T-cell (primary cell): ENCODE measurements at places on chromosomes 6 and 20. TPM values are rescaled to one million over a fixed set of nuclear protein-coding genes. Genes with fewer than 3 reads are reported as not detected.
A peak's percentile ranks its signal among the peaks of the same experiment; 100 is the strongest.

DNA sequence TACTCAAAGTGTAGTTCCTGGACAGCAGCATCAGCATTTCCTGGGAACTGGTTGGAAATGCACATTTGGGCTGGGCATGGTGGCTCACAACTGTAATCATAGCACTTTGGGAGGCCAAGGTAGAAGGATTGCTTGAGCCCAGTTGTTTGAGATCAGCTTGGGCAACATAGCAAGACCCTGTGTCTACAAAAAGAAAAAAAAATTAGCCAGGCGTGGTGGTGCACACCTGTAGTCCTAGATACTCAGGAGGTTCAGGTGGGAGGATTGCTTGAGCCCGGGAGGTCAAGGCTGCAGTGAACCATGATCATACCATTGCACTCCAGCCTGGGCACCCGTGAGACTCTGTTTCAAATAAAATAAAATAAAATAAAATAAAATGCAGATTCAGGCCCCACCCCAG is 156.2 kb downstream of the CDC5L start:
- DNase-seq: no peak
- H3K27ac ChIP-seq: no peak overlapping the region
- no peaks in the 10 kb centered on the region for H3K4me1 ChIP-seq
- H3K36me3 ChIP-seq: no peaks in the 10 kb centered on the region

GRCh38 chr6:29680904-29681303 is at the start of gene ZFP57:
TSS of gene ZFP57 (minus strand) at chr6:29681152. CDS start at chr6:29677003, 4,149 bp downstream.
- H3K36me3 ChIP-seq: no peaks in the 10 kb centered on the region
- no peak for DNase-seq
- peaks cover 6% of the 10 kb centered on the region for H3K27me3 ChIP-seq
- no peak within 1 kb of the TSS for H3K27ac ChIP-seq
- no peaks in the 10 kb centered on the region for H3K4me1 ChIP-seq

DNA sequence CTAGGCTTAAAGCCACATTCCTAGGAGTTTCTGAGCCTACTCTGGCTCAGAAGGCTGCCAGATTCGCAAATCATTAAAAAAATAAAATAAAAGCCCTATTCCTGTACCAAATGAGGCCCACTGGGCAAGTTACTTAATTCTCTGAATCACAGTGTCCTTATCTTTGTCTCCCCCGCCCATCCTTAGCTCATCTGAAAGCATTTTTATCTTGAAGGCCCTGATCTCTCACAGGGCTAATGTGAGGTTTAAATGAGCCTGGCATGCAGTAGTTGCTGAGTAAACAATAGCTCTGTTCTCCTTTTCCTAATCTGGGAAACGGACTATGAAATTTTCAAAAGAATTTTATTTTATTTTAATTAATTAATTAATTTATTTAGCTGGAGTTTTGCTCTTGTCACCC is 2.1 kb upstream of the ZBTB12 start:
- H3K4me1 ChIP-seq: peaks cover 6% of the 10 kb centered on the region
- H3K36me3 ChIP-seq: no peaks in the 10 kb centered on the region
- H3K4me3 ChIP-seq: no peak overlapping the region
- DNase-seq: no peak

- H3K27me3 ChIP-seq: no peaks in the 10 kb centered on the region
- no peak overlapping the region for H3K4me3 ChIP-seq
- no peaks in the 10 kb centered on the region for H3K4me1 ChIP-seq
- no peak for DNase-seq
These were observed 658.8 kb downstream of the PTPRT start for GRCh38 chr20:42530855-42531448.

DNA sequence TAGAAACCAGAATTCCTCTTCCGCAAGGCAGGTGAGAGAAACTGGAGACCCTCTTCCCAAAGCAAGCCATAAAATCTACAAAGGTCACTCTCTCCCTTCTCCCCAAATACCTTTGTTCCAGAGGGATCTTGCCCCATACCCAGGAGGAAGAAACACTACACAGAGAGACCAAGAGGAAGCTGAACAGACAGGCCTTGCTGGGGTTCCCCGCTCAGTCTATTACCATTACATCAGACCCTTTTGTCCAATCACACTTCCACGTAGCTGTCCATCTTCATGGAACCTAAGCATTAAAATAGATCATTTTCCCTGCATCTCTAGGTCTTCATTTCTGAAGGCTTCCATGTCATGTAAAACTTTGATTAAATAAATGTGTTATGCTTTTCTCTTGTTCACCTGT is 32.1 kb downstream of the METTL24 start:
- no peaks in the 10 kb centered on the region for H3K27me3 ChIP-seq
- no peak for DNase-seq
- no peak overlapping the region for H3K4me3 ChIP-seq
- no peaks in the 10 kb centered on the region for H3K36me3 ChIP-seq

DNA sequence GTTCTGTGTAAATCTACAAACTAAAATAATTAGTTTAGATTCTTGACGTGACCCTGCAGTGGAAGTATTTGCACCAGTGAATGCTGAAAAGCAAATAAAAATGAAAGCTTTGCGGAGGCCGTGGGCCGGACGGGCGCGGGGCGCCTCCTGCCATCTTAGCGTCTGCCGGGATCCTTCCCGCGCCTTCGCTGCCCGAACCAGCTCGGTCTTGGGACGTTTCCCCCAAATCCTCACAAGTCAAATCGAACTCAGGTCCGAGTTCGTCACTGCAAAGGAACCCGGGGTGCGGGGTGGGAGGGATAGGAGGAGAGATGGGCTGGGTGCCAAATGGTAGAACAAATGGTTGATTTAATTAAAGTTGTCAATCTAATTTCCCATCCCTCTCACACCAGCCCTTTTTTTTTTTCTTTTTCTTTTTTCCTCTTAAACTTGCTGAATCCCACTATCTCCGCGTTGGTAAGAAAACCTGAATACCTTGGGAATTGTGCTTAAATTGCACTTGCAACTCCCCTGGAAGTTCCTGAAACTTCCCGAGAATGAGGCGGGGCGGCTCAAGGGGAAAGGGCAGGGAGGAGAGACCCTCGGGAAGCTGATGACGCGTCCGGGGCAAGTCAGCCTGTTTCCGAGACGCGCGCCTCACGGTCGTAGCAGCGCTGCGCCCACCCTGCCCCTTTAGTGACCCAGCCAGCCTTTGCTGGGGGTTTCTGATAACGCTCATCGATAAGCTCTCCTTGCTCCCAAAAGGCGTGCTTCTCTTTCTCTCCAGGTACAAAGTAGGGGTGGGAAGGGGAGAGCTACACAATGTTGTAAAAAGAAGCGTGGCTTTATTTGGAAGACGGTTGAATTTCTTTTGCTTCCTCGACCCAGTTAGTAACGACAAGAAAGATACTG is 1.8 kb downstream of the GJA1 start:
- DNase-seq: no peak
- no peak overlapping the region for H3K27ac ChIP-seq
- peaks cover 23% of the 10 kb centered on the region for H3K27me3 ChIP-seq

DNA sequence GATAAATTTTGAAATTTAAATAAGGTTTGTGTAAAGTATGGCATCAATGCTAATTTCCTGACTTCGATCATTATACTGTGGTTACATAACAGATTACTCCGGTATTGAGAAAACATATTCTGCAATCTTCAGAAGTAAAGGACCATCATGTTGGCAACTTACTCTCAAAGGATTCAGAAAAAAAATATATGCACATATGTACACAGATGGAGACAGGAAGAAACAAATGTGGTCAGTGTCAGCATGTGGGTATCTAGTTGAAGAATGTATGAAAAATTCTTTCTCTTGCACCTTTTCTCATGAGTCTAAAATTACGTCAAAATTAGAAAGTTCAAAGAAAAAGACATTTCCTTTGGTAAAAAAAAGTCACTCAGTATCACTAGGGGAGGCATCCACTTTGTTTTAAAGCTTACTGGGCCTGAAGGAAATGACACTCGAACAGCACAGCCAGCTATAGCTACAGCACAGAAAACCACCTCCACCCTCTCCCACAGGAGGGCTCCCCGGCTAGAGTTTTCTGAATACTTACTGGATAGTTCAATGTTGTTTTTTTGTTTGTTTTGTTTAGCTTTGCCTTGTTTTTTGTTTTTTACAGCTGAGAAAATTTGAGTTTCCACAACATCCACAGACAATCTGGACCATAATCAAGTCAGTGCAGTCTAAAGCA is 317.2 kb upstream of the AGPAT4 start:
- H3K36me3 ChIP-seq: no peaks in the 10 kb centered on the region
- H3K4me1 ChIP-seq: no peaks in the 10 kb centered on the region
- H3K4me3 ChIP-seq: no peak overlapping the region
- no peak overlapping the region for H3K27ac ChIP-seq
- no peaks in the 10 kb centered on the region for H3K27me3 ChIP-seq

DNA sequence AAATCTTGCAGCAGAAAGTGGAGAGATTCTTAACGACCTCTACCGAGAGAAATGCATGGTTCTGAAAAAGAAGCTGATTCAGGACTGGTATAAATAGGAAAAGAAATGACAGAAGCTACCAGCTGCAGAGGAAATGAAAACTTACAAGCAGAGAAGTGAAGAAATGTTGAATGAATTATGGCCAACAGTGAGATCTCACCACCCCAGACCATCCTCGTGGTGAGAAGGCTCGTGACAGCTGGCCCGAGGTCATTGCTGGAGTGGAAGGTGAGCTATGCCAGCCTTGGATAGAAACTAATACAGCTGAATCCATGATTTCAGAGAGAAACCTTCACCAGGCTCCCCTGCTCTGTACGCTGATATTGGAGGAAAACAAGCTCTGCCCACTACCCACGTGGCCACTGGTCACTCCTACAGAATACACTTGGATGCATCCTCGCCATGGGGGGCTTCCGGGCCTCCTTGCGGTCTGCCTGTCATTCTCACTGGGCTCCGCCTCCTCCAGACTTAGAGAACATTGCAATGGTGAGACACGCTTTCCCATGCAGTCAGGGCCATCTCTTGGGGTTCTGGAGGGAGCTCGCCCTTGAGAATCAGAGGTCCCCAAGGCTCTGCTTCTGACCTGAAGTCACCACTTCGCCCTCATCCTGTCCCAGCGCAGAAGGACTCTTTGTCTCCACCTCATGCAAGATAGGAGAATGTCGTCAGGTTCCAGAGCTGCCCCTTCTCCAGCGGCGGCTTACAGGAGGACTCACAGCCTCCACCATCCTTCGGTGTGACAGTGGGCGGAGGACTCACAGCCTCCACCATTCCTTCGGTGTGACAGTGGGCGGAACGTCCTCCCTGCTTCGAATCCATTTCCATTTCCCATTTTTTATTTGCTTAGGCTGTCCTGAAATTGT is 10.6 kb upstream of the TUBB2B start:
- no peaks in the 10 kb centered on the region for H3K4me1 ChIP-seq
- no peak overlapping the region for H3K4me3 ChIP-seq
- no peak overlapping the region for H3K27ac ChIP-seq
- H3K36me3 ChIP-seq: no peaks in the 10 kb centered on the region

GRCh38 chr20:43954704-43955061 is 40.0 kb downstream of the TOX2 start:
- H3K36me3 ChIP-seq: no peaks in the 10 kb centered on the region
- H3K27me3 ChIP-seq: peaks cover 30% of the 10 kb centered on the region
- peaks cover 82% of the 10 kb centered on the region for H3K4me1 ChIP-seq

DNA sequence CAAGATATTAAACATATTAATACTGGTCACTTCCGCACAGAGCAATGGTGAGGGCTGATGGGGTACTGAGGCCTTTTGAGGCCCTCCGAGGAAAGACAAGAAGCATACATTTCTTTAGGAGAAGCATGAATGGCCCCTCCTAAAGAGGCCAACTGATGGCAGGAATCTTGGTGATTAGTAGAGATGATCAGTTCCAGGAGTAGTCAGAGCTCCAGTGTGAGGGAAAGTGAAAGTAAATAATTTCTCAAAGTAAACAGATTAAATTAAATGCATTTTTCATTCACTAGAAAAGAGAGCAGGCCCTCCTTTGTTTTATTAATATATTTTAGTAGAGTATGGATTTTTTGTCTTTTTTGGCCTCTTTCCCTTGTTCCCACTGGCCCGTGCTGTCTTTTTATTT is 38.2 kb downstream of the NOX3 start:
- peak overlapping the region; percentile 83 for H3K27ac ChIP-seq
- H3K4me1 ChIP-seq: peaks cover 15% of the 10 kb centered on the region
- H3K36me3 ChIP-seq: no peaks in the 10 kb centered on the region

DNA sequence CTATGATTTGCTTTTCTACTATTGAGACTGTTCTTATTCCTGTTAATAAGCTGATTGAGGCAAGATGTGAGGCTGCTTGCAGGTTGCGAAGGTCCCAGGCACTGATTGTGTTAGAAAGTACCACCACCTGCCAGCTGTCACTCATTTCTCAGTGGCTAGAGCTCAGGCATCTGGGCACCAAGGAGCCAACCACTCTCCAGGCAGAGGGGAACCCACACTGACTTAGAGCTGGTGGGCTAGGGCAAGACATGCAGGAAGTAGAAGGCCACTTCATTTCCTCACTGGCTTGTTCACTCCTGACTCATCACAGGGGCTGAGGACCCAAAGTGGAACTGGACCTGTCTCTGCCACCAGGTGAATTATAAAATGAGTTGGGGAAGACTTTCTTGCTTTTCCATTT is 7.8 kb upstream of the DLL1 start:
- H3K4me3 ChIP-seq: no peak overlapping the region
- H3K27me3 ChIP-seq: peaks cover 15% of the 10 kb centered on the region
- peaks cover 27% of the 10 kb centered on the region for H3K4me1 ChIP-seq

GRCh38 chr6:111606620-111607115 is 990 bp upstream of the TRAF3IP2 start:
- peaks cover 33% of the 10 kb centered on the region for H3K4me1 ChIP-seq
- H3K27me3 ChIP-seq: no peaks in the 10 kb centered on the region
- peaks cover 4% of the 10 kb centered on the region for H3K36me3 ChIP-seq
- no peak for DNase-seq
- H3K4me3 ChIP-seq: peak overlapping the region; percentile 83

DNA sequence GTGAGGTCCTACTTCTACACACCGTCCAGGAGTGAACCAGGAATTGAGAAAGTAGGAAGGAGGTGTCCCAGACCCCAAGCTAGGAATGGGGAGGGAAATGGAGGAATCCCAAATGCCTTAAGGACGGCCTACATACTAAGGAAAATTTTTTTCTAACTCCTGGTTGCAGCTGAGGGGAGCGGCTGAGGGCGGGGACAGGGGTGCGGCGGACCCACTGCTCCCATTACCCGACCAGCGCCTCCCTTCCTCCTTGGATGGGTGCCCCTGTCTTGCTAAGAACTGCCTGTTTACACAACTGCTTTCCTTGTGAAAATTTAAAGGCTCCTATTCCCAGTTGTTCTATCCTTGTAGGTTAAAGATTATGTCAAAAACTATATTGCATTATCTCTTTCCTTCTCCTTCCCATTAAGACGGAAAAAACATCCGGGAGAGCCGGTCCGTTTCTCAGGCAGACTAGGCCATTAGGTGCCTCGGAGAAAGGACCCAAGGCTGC is 699 bp upstream of the HSPA1B start:
- peak overlapping the region; percentile 86 for H3K27ac ChIP-seq
- H3K27me3 ChIP-seq: no peaks in the 10 kb centered on the region
- H3K36me3 ChIP-seq: no peaks in the 10 kb centered on the region
- H3K4me1 ChIP-seq: peaks cover 48% of the 10 kb centered on the region

DNA sequence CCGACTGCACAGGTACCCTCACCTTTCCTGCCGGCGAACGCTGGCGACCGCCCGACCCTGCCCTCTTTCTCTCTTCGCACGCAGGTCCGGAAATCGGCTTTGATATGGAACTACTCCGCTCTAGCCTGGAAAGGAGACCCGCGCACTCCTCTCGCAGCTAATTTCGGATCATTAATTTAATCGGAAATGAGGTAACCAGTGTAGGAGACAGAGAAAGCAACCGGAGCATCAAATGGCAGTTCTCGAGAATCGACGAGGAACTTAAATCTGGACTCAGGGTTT is 949 bp upstream of the ATXN1 start:
- DNase-seq: no peak
- peak overlapping the region; percentile 99 for H3K27ac ChIP-seq
- H3K4me1 ChIP-seq: peaks cover 8% of the 10 kb centered on the region
- H3K4me3 ChIP-seq: peak overlapping the region; percentile 63
- H3K27me3 ChIP-seq: no peaks in the 10 kb centered on the region

Gene HS3ST5
- total RNA-seq: not detected

Gene FAM210B
- 23.9 TPM for total RNA-seq

Gene PTPRT
- total RNA-seq: not detected

Gene BTN3A1
- 210 TPM for total RNA-seq

Gene PSORS1C2
- total RNA-seq: not detected

Gene BHLHE23
- total RNA-seq: not detected
